Gastrocnemius medialis (tissue), 4 donors: ENCODE measurements at places on chromosomes 1 and 21.

DNA sequence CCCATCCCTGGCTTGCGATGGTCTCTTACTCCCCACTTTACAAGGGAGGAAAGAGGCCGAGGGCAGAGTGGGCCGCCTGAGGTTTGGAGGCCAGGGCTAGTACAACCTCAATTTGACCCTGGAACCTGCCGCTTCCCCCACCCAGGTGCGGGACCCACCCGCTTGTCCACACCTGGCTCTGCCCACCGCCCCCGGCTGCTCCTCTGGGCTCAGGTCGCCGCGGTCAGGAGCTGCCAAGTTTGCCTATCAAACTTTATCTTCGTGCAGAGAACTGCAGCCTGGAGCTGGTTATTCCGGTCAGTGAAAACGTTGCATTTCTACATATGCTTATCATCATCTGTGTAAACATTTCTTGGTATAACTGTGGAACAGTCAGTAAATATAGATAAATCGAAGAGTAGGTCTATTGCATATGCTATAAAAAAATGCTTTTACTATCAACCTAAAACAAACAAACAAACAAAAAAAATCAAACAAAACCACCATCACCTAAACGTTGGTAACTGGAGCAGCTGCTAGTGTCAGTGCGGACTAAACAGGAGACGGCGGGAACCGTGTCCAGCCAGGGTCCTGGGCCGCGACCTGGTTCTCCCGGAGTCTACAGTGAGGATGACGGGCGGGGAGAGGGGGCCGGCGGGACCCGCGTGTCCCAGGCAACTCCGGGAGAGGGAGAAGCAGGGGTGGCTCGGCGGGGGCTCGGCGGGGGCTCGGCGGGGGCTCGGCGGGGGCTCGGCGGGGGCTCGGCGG lies 906 bp upstream of the ADARB1 start:
- no peaks in the 10 kb centered on the region for H3K36me3 ChIP-seq
- H3K4me3 ChIP-seq, result peak overlapping the region; percentile 84
- DNase-seq, result no peak
- H3K27ac ChIP-seq, result peak overlapping the region; percentile 90
- no peaks in the 10 kb centered on the region for H3K27me3 ChIP-seq

DNA sequence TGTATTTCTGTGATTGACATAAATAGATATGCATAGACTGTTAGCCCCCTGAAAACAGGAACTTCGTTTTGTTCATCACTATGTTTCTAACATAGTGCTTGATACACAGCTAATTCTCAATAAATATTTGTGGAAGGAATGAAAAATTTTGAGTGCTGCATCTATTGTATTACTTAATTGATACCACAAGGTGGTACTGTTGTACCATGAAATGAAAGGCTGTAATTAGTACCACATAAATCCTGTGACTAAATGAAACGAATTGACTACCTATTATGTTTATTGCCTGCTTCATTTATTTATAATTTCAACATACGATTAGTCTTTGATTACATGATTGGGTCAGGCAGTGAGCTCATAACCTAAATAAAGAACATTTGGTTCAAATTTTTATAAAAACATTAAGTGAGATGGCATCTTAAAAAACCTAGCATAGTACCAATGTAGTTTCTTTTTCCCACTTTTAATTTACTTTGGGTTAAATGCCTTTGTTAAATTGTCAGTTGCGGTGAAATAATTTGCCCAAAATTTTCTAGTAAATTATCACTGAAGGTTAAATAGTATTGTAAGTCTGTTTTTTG lies 15.0 kb upstream of the TGFB2 start:
- DNase-seq, result no peak
- no peak overlapping the region for H3K27ac ChIP-seq
- H3K27me3 ChIP-seq, result no peaks in the 10 kb centered on the region
- no peaks in the 10 kb centered on the region for H3K4me1 ChIP-seq

GRCh38 chr1:93991271-93991670 lies 82.0 kb upstream of the GCLM start:
- H3K4me3 ChIP-seq, result no peak overlapping the region
- no peaks in the 10 kb centered on the region for H3K4me1 ChIP-seq
- DNase-seq, result no peak
- H3K27ac ChIP-seq, result no peak overlapping the region
- no peaks in the 10 kb centered on the region for H3K27me3 ChIP-seq
- H3K36me3 ChIP-seq, result no peaks in the 10 kb centered on the region

- DNase-seq, result no peak
- H3K36me3 ChIP-seq, result no peaks in the 10 kb centered on the region
- H3K27me3 ChIP-seq, result no peaks in the 10 kb centered on the region
These were observed 33.4 kb downstream of the CD247 start for GRCh38 chr1:167484726-167485502.

DNA sequence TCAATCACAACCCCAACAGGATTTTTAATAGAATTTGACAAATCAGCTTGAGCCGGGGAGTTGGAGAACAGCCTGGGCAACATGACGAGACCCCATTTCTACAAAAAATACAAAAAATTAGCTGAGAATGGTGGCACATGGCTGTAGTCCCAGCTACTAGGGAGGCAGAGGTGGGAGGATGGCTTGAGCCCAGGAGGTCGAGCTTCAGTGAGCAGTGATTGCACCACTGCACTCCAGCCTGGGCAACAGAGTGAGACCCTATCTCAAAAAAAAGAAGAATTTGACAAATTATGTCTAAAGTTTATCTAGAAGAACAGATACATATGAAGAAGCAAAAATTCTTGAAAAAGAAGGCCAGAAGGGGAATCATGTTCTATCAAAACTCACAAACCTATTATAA lies 43.2 kb downstream of the FRRS1 start:
- H3K4me3 ChIP-seq, result no peak overlapping the region
- H3K27me3 ChIP-seq, result no peaks in the 10 kb centered on the region
- DNase-seq, result no peak
- no peaks in the 10 kb centered on the region for H3K36me3 ChIP-seq
- H3K4me1 ChIP-seq, result no peaks in the 10 kb centered on the region

DNA sequence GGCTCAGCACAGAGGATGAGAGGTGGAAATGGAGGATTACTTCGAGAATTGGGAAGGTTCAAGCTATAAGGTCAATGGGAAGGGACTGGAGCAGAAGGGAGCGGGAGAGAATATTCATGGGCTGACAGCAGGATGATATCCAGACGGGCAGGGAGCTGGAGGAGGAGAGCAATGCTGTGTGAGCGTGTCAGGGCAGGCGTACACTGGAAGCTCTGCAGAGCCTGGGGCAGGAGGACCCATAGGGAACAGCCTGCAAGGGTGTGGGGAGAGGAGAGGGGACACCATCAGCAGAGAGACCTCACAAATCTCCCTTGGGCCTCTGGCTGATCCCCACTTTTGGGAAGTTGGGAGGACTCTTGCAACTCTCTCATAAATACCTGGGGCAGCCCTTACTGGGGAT lies 13.7 kb downstream of the CSF1 start:
- H3K27ac ChIP-seq, result no peak overlapping the region
- peaks cover 17% of the 10 kb centered on the region for H3K4me1 ChIP-seq
- H3K36me3 ChIP-seq, result peaks cover 75% of the 10 kb centered on the region
- H3K4me3 ChIP-seq, result no peak overlapping the region

GRCh38 chr1:202213361-202214088 lies 19.9 kb downstream of the LGR6 start:
- no peaks in the 10 kb centered on the region for H3K4me1 ChIP-seq
- H3K36me3 ChIP-seq, result no peaks in the 10 kb centered on the region
- no peak overlapping the region for H3K27ac ChIP-seq

- no peaks in the 10 kb centered on the region for H3K36me3 ChIP-seq
- peak overlapping the region; percentile 45 for H3K27ac ChIP-seq
- no peak overlapping the region for H3K4me3 ChIP-seq
These were observed 12.9 kb upstream of the GJA5 start for GRCh38 chr1:147773215-147773715.

DNA sequence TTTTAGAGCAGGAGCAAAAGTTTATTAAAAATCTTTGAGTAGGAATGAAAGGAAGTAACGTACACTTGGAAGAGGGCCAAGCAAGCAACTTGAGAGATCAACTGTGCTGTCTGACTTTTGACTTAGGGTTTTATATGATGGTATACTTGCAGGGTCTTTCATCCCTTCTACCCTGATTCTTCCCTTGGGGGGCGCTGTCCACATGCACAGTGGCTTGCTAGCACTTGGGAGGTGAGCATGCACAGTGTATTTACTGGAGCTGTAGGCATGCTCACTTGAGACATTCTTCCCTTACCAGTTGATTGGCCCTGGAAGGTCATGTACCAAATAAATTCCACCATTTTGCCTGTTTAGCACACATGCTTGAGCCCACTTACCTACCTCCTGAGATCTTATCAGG lies 1001.3 kb upstream of the ADGRL2 start:
- H3K4me1 ChIP-seq, result no peaks in the 10 kb centered on the region
- no peak overlapping the region for H3K4me3 ChIP-seq
- H3K27me3 ChIP-seq, result no peaks in the 10 kb centered on the region
- H3K27ac ChIP-seq, result no peak overlapping the region
- DNase-seq, result no peak

DNA sequence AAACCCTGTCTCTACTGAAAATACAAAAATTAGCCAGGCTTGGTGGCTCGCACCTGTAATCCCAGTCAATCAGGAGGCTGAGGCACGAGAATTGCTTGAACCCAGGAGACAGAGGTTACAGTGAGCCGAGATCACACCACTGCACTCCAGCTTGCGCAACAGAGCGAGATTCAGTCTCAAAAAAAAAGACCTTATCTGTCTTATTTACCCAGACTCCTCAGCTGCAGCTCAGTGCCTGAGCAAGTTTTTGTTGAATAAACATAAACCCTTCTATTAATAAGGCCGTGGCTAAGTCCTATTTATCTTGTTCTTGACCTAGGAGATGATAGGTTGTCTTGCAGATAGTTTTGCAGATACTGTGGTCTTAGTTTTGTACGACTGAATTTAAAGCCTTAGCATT lies 136.4 kb upstream of the TMEM51 start:
- no peaks in the 10 kb centered on the region for H3K27me3 ChIP-seq
- no peak overlapping the region for H3K4me3 ChIP-seq
- no peaks in the 10 kb centered on the region for H3K4me1 ChIP-seq
- no peak overlapping the region for H3K27ac ChIP-seq

GRCh38 chr1:2091611-2092604 lies 41.7 kb downstream of the PRKCZ start:
- H3K36me3 ChIP-seq, result no peaks in the 10 kb centered on the region
- peaks cover 25% of the 10 kb centered on the region for H3K27me3 ChIP-seq
- H3K27ac ChIP-seq, result no peak overlapping the region

DNA sequence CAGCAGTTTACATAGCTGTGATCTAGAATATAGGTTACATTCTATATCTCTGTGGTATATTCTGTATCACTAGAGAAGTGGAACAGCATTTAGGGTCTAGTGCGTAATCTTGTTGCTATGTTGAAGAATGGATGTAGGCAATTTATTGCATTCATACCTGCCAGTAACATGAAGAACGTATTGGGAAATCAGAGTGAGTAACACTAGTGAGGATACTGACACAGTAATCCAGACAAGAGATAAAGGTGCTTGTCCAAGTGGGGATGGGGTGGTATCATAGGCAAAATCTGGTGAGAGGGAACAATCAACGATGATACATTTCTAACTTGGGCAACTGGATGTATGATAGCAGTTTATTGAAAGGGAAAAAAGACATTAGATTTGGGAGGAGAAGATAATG lies 9.8 kb downstream of the PPP2R5A start:
- H3K27ac ChIP-seq, result peak overlapping the region; percentile 60
- H3K4me1 ChIP-seq, result peaks cover 63% of the 10 kb centered on the region
- no peaks in the 10 kb centered on the region for H3K27me3 ChIP-seq
- no peaks in the 10 kb centered on the region for H3K36me3 ChIP-seq
- no peak for DNase-seq

- DNase-seq, result no peak
- H3K27me3 ChIP-seq, result no peaks in the 10 kb centered on the region
- H3K4me3 ChIP-seq, result no peak overlapping the region
These were observed 1.3 kb downstream of the C8B start for GRCh38 chr1:56964349-56965017.

DNA sequence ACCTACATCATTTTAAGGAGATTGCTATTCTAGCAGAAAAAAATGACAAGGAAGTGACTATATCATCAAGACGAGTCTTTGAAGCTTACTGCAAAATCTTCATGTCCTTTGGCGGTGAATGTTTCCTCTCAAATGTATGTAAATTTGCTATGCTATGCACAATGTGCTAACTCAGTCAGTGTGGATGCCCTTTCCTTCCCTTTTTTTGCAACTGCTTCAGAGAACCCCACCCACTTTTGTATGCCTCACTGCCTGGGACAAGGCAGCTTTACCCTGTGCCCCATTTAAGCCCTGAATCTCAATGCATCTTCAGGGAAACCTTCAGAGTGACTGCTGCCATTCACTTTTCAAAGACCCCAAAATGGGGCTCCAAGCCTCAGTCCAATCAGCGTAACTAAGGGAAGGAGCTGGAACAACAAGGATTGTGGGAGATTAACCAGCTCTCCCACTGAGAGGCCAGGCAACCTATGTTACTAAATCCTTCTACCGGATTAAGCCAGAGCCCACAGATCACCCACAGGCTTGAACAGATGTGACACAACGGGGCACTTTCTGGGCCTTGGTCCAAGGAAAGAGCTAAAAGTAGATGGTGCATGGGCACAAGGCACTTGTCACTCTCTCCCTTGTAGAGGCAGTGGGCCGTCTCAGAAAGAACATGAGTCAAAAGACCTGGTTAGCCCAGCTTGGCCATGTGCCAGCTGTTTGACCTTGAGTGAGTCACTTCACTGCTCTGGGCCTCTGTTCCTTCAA lies 154.4 kb downstream of the PLPP3 start:
- H3K27ac ChIP-seq, result peak overlapping the region; percentile 49
- no peak overlapping the region for H3K4me3 ChIP-seq
- H3K27me3 ChIP-seq, result no peaks in the 10 kb centered on the region

GRCh38 chr1:99397029-99397428 lies 132.7 kb downstream of the PLPPR4 start:
- H3K4me3 ChIP-seq, result no peak overlapping the region
- H3K27me3 ChIP-seq, result no peaks in the 10 kb centered on the region
- no peak for DNase-seq
- H3K36me3 ChIP-seq, result no peaks in the 10 kb centered on the region

GRCh38 chr21:34926803-34927467 lies 122.2 kb downstream of the RUNX1 start:
- H3K4me3 ChIP-seq, result no peak overlapping the region
- H3K27ac ChIP-seq, result no peak overlapping the region
- no peaks in the 10 kb centered on the region for H3K27me3 ChIP-seq
- no peak for DNase-seq

DNA sequence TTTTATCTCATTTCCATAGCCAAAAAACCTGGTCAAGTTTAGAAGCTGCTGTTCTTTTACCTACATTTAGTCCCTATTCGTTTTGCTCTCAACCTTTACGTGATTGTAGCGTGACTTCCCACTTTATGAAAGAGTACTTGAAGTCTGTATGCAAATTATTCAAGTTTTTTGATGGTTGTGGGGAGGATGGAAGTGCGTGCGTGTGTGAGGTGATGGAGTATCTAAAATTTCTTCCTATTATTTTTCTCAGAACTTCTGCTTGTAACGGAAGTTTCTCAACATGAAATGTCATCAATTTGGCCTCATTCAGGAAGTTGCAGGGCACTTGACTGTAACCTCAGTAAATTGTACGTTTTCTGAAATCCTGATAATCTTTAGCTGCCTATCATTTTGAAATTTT lies 64.0 kb downstream of the SAMSN1 start:
- H3K36me3 ChIP-seq, result no peaks in the 10 kb centered on the region
- H3K27me3 ChIP-seq, result no peaks in the 10 kb centered on the region
- H3K27ac ChIP-seq, result no peak overlapping the region
- no peak overlapping the region for H3K4me3 ChIP-seq

- H3K4me3 ChIP-seq, result no peak overlapping the region
- H3K27ac ChIP-seq, result no peak overlapping the region
- H3K4me1 ChIP-seq, result no peaks in the 10 kb centered on the region
- H3K36me3 ChIP-seq, result no peaks in the 10 kb centered on the region
These were observed 105.2 kb downstream of the MRPL39 start for GRCh38 chr21:25501996-25502665.
